Airway epithelial cell (primary cell): ENCODE measurements at places on chromosomes 4 and X. TPM values are rescaled to one million over a fixed set of nuclear protein-coding genes. Genes with fewer than 3 reads are reported as not detected.

CT83 gene
- total RNA-seq = not detected in 2 replicates

TRPC5OS gene
- total RNA-seq = not detected in 2 replicates

HSFX4 gene
- total RNA-seq = not detected in 2 replicates

CXCL8 gene
- 23.4 and 37.9 TPM in 2 replicates for total RNA-seq

APBB2 gene
- 17.0 and 19.2 TPM in 2 replicates for total RNA-seq
